ENCODE measurements at places on chromosomes 4 and X. TPM values are rescaled to one million over a fixed set of nuclear protein-coding genes. Genes with fewer than 3 reads are reported as not detected.

CXorf65 gene
- total RNA-seq: not detected

UPF3B gene
- 17.5 TPM for total RNA-seq

SPANXA1 gene
- total RNA-seq: 0.25 TPM

CHST7 gene
- total RNA-seq: 27.7 TPM

PABPC4L gene
- 0.05 TPM for total RNA-seq

RNF150 gene
- 0.20 TPM for total RNA-seq

SEL1L3 gene
- total RNA-seq: 21.7 TPM

All from A549 treated with dexamethasone at 1 μM for 4 hours (cell line).